ENCODE measurements at places on chromosomes 16 and 17.

GRCh38 chr17:46950997-46951621, 27.9 kb downstream of the RPRML start:
- DNase-seq, result no peak

- no peak for DNase-seq
Measured at GRCh38 chr17:9439851-9440250, 135.8 kb downstream of the STX8 start.

- DNase-seq, result peak; percentile 81
Measured at GRCh38 chr16:30472328-30472942, at the start of gene ITGAL. TSS of gene ITGAL (plus strand) at chr16:30472742. CDS start at chr16:30472838, 96 bp downstream.

GRCh38 chr16:86018071-86018470, 119.1 kb downstream of the IRF8 start:
- no peak for DNase-seq

DNA sequence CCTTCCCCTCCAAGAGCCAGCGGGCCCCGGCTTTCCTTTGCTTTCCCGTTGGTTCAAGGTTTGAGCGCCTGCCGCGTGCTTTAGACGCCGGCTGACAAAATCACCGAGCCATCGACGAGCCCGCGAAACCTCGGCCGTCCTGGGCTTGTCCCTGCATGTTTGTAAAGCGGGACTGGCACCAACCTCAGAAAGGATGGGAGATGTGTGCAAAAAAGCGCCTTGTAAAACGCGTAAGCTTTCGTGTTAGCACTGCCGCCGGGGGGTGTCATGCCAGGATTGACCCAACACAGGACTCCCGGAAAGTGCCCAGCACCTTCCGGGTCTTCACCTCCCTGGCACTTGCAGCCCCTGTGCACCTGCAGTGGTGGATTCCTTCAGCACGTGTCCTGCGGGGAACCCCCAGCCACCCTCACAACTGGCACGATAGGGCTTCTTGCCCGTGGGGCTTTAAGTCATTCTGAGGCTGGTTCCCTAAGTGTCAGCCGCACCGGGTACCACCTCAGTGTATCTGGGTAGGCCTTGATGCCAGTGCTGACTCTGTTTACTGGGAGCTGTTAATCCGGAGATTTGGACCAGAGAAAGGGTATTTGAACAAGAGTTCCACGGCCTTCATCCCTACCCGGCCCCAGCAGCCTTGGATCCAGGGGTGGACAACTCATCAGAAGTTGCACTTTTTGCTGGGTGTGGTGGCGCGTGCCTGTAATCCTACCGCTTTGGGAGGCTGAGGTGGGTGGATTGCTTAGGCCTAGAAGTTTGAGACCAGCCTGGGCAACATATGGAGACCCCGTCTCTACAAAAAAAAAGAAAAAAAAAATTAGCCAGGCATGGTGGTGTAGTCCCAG, 817 bp downstream of the NDUFAF8 start:
- DNase-seq, result no peak

DNA sequence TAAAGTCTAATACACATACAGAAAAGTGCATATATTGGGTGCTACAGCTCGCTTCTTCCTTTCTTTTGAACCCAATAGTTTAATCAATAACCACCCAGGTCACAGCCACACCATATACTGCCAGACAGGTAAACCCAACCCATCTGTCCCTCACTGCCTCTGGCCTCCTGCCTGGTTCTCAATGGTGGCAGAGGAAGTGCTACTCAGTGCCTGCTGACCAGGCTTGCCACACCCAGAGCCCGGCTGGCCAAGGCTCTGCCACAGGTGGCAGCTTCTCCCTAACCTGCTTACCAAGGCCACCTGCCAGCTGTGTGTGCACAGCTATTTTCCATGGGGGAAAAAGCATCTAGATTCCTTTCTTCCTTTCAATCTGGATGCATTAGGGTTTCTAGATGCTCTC, 584 bp downstream of the PMP22 start:
- peak; percentile 50 for DNase-seq

DNA sequence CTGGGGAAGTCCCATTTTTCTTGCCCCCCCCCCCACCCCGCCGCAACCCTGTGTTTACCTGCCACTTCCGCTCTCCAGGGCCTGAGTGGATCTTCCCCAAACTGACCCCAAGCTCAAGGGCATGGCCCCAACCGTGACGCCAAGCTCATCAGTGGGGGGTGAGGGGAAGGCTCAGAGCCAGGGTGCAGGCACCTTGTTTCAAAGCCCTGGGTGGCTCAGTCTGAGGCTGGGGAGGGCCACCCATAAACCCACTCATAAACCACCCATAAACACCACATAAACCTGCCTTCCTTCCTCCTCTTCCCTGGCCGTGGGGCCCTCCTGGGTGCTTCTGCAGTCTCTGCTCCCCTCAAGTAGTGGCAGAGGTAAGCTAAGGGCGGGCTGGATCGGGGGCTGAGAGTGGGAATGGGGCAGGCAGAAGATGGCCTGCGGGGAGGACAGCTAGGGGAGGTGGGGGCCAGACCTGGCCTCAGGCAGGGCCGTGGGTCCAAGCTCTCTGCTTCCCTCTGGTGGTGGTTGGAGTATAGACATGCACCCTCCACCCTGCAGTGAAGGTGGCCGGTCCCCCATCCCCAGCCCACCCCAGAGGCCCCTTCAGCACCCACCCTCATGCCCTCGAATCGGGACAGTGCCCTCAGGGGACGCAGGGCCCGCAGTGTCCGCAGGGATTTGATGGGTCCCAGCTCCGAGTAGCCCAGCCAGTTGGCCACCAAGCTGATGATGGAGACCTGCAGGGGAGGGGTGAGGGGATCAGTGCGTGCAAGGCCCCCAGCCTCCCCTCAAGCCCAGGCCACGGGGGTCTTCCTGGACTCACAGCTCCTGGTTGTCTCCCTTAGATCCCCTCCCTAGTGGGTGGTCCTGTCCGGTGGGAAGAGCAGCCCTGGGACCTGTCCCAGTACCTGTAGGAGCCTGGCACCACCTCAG, 14.6 kb upstream of the CD79B start:
- no peak for DNase-seq

DNA sequence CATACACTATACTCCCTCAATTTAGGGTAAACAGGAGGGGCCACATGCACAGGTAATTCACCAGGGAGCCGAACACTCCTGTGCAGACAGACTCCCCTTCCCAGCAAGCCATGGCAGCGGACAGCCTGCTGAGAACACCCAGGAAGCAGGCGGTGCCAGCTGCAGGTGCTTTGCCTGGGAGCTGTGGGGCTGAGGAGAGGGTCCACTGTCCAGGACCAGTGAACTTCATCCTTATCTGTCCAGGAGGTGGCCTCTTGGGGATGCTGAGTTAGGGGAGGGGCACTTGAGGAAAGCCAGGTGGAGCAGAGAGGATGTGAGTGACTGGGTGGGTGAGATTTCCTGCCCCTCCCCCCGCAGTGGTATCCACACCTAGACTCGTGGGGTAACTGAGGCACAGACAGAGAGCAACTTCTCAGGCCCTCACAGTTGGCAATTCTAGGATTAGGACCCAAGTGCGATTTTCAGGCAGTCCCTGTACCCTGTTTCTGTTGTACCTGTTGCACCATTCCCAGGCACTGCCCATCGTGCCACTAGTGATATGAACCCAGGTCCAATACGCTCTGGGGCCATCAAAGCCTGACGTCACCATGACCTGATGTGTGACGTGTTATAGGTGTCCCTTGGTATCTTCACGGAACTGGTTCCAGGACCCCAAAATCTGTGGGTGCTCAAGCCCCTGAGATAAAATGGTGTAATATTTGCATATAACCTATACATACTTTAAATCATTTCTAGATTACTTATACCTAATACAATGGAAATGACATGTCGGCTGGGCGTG, 1.2 kb downstream of the GRN start:
- peak; percentile 45 for DNase-seq

DNA sequence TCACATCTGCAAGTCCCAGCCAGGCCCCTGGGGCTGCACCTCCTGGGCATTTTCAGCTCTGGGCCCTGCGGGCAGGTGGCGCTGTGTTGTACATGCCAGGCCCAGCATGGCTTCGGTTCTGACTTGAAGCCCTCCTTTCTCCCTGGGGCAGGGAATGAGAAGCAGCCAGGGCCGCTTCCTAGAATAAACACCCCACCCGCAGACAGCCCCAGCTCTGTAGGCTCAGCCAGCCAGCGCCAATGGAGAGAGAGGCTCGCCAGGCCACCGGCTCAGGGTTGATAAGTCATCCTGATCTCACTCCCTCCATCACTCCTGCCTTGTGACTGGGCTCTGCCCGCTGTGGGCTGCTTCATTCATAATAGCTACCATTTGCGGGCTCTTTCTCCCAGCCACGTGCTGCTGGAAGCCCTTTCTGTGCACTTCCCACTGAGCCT, 6.0 kb upstream of the GLIS2 start:
- no peak for DNase-seq

DNA sequence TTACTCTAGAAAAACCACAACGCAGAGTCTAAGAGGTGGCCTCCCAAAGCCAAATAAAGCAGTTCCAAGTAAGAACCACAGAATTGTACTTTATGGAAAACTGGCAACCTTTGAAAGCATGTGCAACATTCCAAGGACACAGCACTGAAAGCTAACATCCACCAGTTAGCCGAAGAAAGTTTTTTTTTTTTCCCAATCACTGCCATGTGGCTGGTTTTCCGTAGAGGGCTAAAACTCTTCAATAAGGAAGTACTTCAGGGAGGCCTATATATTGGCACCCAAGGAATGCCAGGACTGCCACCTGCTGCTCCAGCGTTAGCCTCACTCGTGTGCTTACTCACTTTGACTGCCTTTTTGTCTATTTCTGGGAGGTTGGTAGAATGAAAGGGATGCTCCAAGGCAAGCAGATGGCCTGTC, 25.2 kb downstream of the CEP95 start:
- DNase-seq, result no peak

DNA sequence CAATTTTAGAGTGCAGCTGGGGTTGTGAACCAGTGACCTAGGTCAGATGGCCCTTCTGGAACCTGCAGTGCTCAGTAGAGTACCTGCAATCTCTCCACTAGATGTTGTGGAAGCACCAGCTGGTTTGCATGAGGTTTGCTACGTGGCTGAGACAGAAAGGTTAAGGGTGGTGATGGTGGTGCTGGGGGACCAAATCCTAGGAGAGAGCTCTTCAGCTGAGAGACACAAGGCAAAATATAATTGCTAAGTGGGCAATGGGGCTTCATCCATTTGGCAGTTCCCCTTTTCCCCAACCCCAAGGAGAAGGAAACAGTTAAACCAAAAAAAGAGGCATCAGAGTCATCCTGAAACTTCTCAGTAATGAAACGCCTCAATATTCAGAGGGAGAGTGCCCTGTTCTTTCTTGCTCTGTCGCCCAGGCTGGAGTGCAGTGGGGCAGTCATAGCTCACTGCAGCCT, 13.9 kb downstream of the ITPRIPL2 start:
- DNase-seq, result no peak

DNA sequence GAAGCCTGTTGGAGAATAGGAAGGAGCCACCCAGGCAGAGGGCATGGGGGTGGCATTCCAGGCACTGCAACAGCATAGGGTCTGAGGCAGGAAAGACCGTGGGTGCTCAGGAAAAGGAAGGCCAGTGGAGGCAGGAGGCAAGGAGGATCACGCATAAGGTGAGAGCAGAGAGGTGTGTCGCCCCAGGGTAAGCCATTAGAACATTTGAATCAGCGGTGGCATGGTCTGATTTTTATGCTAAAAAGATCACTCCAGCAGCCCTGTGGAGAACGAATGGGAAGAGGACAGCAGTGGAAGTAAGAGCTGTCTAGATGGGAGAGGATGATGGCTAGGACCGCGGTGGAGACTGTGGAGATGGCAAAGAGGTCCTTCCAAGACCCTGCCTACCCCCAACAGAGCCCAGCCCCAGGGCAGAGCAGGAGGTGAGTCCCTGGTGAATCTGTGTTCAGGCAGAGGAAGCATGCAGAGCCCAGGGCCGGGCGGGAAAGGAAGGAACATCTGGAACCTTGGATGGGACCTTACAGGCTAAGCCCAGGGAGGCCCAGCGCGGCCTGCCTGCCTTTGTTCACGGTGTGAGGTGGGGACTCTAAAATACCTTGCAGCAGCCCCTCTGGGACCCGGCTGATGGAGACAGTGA, 7.8 kb downstream of the LPO start:
- no peak for DNase-seq

DNA sequence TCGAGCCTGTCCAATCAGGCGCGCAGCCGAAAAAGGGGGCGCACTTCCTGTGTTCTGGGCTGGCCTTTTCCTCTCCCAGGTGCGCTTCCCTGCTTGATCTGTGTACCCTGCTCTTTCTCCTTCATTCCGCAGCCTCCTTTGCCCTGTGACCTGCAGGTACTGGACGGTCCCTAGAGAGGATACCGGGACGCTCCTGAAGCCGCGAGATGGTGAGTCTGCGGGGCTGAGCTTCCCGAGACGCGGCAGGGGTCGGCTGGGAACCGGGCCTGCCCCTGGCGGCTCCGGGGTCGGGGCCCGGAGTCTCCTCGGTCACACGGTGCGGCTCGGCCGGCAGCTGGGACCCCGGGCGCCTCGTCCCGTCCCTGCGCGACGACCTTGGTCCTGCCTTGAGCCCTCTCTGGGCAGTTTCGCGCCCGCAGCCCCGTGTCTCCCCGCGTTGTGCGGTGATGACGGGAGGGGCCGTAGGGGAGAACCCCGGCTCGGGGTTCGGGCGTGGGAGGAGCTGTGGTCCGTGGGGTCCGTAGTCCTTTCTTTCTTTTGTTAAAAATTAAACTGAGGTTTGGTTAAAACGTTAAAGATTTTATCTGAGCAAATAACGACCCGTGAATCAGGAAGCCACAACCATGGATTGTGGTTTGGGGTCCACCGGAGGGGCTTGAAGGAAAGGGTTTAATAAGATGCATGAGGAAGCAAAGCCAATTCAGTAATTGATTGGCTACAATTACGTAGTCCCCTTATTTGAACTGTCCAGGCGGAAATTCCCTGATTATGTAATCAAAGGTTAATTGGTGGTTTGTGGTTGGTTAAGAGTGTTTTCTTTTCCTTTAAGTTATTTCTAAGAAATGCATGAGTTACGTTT, 172.8 kb upstream of the ZNF267 start:
- DNase-seq, result peak; percentile 86

GRCh38 chr16:57150682-57151330, 35.0 kb downstream of the PSME3IP1 start:
- DNase-seq, result peak; percentile 34

DNA sequence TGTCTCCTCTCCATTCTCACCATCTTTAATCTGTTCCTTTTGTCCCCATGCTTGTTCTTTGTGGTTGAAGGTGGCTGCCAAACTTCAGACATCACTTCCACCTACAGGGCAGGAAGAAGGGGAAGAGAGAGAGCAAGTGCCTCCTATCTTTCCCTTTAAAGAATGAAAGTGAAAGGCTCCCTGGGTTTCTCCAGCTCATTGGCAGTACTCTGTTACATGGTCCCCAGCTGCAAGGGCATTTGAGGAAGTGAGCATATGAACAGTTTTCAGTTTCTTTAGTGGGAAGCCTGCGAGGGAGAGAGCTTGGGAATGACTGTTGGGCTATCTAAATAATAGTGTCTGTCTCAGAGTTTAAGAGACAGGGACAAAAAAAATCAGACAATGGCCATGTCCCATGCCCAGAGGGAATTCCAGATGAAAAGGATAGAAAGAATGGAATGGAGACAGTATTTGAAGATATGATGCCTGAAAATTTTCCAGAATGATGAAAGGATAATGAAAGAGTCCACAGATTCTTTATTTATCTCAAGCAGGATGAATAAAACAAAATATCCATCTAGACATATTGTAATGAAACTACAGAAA, 159.9 kb downstream of the LGALS9B start:
- no peak for DNase-seq

- peak; percentile 56 for DNase-seq
Measured at GRCh38 chr16:9258423-9259051, 167.1 kb downstream of the HAPSTR1 start.
